ENCODE measurements at places on chromosomes 2 and 18.

DNA sequence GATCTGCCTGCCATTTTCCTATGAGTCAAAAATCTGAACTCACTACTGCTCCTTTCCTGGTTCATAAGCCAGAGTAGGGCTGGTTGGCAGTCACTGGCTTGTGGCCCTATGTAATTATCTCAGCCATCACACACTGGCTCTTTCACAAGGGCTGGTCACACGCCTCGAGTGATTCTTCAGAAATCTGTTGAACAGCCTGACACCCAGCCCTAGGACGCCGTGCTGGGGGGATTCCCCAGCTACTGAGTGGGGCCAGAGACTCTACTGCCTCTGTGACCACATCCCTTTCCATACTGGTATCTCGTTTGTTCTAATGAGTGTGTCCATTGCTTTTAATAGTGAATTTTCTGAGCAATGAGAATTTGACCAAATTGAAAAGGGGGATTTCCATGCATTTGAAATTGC lies 45.8 kb upstream of the RBM44 start:
- no peak for DNase-seq

- no peak for DNase-seq
Measured at GRCh38 chr2:41871080-41871479, 176.7 kb upstream of the PKDCC start.

- DNase-seq: no peak
Measured at GRCh38 chr2:207484444-207485391, 45.0 kb upstream of the CREB1 start.

DNA sequence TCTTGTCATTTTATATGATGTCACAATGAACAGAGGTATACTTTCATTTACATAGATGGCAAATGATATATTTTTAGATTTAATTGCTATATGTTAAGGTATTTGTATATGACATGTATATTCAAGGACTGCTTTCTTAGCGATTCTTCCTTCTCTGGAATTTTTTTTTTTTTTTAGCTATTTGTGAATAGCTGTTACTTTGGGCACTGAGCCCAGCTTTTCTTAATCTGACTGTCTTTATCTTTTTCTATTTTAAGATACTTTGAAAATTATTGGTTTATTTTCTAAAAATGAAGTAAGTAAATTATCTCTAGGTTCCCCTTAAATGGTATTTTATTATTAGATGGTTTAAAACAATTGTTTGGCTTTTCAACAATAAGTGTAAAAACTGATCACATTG lies 4.0 kb upstream of the GLS start:
- no peak for DNase-seq

DNA sequence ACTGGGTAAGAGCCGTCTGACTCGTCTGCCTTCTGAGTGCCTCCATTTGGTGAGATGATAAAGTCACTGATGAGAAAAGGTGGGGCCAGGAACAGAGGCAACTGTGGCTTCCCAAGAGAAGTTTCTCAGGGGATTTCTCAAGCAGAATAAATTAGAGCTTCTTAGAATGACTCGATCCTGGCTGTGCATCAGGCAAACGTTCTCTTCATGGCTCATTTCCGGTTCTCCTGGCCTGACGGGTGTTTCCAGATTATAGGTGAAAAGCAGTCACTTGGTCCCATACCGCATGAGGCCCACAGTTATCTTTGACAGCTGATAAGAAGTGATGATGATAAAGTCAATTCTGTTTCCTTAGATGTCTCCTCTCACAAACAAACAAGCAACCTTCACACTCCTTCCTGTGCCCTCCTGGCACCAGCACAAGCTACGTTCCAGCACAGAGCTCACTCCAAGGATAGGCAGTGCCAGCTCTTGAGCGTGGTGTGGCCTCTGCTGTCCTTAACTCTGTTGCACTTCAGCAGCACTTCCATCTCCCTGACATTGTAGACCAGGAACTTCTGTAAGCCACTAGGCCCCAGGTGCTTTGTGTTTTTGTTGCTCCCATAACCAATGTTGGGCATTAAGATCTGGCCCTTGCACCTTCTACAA lies 37.8 kb upstream of the KCNF1 start:
- DNase-seq: no peak

GRCh38 chr2:5370158-5370557 lies 322.0 kb upstream of the SOX11 start:
- no peak for DNase-seq

- no peak for DNase-seq
Measured at GRCh38 chr2:223591596-223591995, 10.6 kb downstream of the SCG2 start.

DNA sequence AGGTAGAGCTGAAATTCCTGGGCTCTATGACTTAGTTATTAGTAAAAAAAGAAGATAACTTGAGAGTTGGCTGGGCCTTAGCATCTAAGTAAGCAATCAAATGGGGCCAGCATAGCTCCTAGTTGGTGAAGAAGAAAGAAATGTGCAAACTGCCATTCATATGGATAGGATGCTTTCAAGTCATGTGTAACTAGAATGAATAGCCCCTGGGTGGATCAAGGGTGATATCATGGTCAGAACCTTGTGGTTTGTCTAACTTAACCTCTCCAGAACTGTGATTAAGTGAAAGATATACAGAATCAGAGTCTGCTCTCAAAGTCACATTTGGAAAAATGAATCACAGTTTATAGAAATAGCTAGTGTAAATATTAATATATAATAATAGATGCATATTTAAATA lies 198.7 kb upstream of the DTNA start:
- DNase-seq: no peak

DNA sequence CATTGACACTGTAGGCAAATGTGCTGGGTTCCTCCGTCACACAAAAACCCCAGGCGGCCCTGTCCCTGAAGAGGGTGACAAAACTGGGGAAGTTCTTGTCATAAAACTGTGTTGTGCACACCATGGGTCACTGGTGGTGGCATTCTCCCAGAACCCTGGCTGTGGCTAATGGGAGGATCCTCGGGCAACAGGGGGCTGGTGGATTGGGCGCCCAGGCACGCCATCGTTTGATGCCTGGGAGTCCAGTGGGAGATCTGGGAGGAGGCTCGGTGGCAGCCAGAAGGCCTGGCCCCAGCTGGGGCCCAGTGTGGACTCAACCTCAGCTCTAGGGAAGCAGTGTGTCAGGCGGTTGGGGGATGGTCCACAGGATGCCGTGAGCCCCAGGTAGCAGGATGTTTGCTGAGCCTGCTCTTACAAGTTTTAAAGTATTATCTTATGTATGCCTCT lies 140.7 kb downstream of the ACOXL start:
- no peak for DNase-seq

- no peak for DNase-seq
Measured at GRCh38 chr2:220452561-220452960, 825.1 kb downstream of the SLC4A3 start.

GRCh38 chr2:31217465-31218200 lies at the start of gene CAPN14:
TSS of gene CAPN14 (minus strand) at chr2:31217515. CDS start at chr2:31205447, 12,068 bp downstream.
- DNase-seq: no peak

DNA sequence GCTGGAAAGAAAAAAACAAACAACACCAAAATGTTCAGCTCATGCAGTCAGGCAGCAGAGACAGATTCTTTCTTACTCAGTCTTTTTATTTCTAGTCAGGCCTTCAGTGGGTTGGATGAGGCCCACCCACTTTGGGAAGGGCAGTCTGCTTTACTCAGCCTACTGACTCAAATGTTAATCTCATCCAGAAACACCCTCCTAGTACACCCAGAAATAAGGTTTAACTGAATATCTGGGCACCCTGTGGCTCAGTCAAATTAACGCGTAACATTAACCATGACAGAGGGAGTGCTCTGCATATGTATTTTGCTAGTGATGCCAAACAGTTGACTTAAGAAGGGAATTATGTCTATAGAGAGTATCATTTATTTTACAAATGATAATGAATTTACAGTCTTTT lies 401.6 kb downstream of the PARD3B start:
- no peak for DNase-seq

- no peak for DNase-seq
Measured at GRCh38 chr2:135651717-135652116, 89.9 kb upstream of the UBXN4 start.

- DNase-seq: peak; percentile 29
Measured at GRCh38 chr2:169659320-169659719, 34.9 kb downstream of the CFAP210 start.

GRCh38 chr2:217972490-217972889 lies 30.3 kb downstream of the TNS1 start:
- no peak for DNase-seq

DNA sequence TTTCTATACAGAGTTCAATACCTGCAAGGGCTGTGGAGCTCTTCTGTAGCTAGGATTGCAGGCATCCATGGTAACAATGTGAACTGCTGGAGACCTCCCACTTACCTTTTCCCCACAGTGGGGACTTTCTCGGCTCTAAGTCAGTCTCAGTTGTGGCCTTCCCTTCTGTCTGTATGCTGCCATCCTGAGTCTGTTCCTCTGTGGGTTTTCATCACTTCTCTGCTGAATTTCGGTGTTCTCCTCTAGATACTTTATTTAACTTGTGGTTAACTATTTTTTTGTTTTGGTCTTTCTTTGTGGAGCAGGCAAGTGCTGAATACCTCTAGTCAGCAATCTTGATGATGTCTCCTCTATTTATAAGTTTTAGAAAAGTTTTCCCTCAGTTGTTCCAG lies 647.2 kb upstream of the CDH2 start:
- no peak for DNase-seq

DNA sequence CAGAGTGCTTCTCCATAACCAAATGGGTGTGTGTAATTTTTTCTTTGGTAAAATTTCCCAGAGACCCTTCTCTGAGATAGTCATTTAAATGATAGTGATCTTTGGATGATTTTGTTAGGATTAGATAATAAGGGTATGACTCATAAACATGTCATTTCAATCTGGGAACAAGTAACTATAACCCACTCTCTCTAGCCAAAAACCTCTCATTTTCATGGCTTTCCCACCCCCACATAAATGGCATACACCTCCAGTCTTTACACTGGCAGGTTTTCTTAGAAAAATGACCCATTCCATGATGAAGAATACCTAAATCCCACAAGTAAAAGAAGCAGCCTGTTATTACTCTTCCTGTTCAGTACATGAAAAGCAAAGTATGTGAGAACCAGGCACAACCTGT lies 572.0 kb upstream of the ZEB2 start:
- DNase-seq: no peak

DNA sequence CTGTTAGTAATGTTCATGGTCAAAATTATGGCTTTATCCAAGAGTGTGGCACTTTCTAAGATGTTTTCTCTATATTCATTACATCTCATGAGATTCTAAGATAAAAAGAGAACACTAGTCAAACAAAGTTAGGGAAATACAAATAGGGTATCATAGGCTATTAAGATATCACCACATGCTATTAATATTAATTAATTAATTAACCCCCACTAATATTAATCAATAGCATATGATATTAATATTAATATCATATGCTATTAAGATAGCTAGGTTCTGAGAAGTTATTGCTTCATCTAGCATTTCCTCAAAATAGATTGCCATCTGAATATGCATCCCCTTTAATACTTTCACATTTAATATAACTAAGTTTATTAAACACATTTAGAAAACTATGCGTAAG lies 22.1 kb downstream of the DSG3 start:
- DNase-seq: no peak

GRCh38 chr2:199775267-199775666 lies 75.7 kb downstream of the FTCDNL1 start:
- DNase-seq: no peak

- peak; percentile 16 for DNase-seq
Measured at GRCh38 chr2:40164736-40165508, 287.0 kb downstream of the SLC8A1 start.

DNA sequence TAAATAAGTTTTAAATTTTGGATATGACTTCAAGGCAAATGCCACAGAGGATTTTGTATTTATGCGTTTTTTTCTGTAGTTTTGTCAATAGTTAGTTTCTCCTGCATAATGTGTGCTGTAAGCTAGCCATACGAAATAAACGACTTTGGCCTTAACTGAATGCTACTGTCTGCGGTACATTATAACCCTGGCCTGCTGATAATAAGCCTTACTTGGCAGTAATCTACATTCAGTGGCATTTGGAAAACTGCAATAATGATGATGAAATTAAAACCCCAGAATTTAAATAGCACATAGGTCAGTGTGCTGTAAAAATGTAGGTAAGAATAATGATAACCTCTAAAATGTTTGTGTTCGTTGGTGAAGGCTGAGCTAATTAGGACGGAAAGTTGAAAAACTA lies 88.8 kb downstream of the LRP1B start:
- DNase-seq: no peak

GRCh38 chr2:222965555-222965954 lies 86.4 kb upstream of the KCNE4 start:
- no peak for DNase-seq

- no peak for DNase-seq
Measured at GRCh38 chr2:11090187-11090586, 65.1 kb upstream of the SLC66A3 start.

Data from CD14-positive monocyte (primary cell).